Left ventricle myocardium superior (tissue), 1 donor: ENCODE measurements at places on chromosomes 7 and 10. TPM values are rescaled to one million over a fixed set of nuclear protein-coding genes. Genes with fewer than 3 reads are reported as not detected.

The GTPBP4 gene
- total RNA-seq = 27.8 TPM

The KAZALD1 gene
- total RNA-seq = 7.8 TPM

The GSAP gene
- total RNA-seq = 7.8 TPM

The DNAJC12 gene
- total RNA-seq = 4.3 TPM

The FRMPD2 gene
- total RNA-seq = not detected
